ENCODE measurements at places on chromosomes 3 and 15.
A peak's percentile ranks its signal among the peaks of the same experiment; 100 is the strongest.

GRCh38 chr3:177561769-177562392, 364.6 kb upstream of the TBL1XR1 start:
- no peak for DNase-seq

DNA sequence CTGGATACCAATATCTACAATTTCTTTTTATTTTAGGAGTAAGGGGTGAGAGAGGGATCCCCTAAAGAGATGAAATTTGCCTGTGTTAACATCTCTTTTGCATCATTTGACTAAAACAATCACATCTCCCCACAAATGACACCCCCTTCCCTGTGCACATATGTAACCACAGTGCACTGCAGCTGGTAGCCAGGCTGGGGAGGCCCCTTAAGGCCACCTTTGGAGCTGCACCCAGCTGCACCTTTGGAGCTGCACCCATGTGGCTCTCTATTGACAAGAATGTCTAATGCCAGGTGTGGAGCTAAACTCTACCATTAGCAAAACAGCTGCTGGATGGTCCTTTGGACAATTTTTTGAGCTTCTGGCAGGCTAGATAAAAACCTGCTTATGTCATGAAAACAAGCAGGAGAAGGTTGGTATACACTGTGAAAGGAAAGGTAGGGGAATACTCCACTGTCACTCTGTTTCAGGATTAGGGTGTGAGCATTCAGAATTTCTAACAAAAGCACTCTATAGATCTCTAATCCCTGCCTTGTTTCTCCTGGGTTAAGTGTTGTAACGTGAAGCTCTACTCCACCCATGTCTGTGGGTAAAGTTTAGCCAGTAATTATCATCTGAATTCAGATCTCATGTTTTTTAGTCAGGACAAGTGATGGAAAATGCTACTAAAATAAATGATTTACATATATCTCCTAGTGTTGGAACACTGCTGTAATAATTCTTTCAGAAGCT, 52.1 kb downstream of the TFG start:
- no peak for DNase-seq

DNA sequence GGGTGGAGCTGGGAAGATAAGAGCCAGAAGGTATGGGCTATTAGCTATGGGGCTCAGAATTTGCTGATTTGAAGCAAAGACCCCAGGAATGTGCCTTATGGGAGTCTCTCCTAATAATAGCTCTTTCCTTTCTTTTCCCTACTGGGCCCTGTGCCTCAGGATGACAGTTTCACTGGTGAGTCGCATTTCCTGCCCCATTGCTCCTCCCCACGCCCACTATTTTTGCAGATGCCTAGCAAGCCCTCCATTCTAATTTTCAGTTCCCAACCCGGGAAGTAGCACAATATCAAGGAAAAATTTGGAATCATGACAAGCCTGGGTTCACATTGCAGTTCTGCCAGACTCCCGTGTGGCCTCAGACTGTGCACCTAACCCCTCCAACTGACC, 583 bp downstream of the IL17RE start:
- no peak for DNase-seq

GRCh38 chr15:47987461-47987860, 133.3 kb upstream of the SLC24A5 start:
- DNase-seq, result no peak

GRCh38 chr15:91182101-91182500, 82.0 kb downstream of the SV2B start:
- DNase-seq, result no peak

DNA sequence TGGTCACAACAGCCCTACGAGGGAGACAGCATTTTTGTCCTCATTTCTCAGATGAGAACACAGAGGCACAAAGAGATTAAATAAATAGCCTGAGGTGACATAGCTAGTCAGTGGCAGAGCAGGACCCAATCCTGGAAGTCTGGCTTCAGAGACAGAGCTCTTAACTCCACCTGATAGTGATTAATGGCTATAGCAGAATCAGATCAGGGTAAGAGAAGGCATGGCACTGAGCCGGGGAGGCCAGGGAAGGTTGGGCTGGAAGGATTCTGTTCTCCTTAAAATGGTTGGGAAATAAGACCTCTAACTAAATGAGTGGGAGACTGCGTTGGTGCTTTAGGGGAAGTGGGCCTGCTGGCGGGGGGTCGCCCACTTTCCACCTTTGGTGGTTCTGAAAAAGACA, 104.5 kb downstream of the VGLL4 start:
- no peak for DNase-seq

DNA sequence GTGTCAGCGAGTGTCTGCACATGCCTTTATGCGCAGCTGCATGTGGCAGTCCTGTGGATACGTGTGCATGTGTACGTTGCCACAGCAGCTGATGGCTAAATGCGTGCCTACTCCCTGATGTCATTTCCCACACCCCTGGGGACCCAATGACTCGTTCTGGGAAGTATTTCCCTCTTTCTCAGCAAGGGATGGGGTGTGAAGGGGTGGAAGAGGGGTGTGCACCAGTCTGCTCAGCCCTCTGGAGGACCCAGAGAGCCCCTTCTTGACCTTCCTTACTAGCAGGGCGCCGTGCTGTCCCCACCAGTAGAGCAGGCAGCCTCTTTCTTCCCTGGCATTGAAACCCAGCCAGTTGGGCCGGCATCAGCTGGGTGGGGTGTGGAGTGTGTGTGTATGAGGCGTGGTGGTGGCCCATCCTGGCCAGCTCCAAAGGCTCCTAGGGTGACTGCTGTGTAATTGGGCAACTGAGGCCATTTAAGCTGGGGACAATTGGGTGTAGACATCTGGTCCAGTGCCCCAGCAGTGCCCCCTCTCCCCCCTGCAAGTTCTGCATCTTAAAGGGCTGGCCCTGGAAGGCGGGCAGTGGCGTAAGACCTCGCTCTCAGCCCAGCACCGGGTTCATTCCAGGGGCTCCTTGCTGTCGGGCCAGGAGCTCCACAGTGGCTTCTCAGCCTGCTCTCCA, 19.2 kb downstream of the SNX33 start:
- no peak for DNase-seq

GRCh38 chr3:129611812-129612533, 5.5 kb upstream of the PLXND1 start:
- DNase-seq, result no peak

GRCh38 chr3:171833789-171834460, 9.2 kb upstream of the TMEM212 start:
- DNase-seq, result no peak

DNA sequence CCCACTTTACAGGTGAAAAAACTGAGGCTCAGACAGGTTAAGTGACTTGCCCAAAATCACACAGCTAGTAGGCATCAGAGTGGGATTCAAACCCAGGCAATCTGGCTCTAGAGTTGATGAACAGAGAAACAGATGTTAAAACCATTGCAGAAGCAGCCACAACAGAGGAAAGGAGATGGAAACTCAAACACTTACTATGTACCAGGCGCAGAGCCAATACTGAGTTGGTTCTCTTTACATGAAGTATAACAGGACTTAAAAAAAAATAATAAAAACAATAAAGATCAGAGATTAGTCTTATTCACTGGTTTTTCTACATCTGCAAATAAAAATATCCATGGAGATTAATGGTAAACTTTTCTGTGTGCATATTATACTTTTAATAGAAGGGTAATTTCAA, 84.9 kb upstream of the SPATA12 start:
- no peak for DNase-seq

- DNase-seq, result no peak
Observed at GRCh38 chr3:134857356-134857755, 62.3 kb downstream of the EPHB1 start.

DNA sequence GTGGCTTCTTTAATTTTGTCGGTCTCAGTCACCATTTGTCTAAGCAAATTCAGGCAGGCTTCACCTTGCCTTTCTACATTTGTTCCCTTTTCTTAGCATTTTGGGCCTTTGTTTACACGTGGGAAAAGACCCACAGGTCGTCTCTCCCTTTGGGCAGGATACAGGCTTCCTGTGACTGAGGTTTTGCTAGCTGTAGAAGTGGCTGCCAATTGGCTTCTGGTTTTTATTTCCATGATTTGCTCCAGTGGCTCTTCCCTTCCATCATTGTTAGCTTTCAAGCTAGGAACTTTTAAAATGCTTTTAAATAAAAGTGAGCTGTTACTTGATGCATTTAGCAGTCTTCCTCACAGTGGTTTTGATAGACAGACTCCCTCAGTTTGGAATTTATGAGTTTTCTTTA, 37.3 kb downstream of the MLH1 start:
- DNase-seq, result no peak

DNA sequence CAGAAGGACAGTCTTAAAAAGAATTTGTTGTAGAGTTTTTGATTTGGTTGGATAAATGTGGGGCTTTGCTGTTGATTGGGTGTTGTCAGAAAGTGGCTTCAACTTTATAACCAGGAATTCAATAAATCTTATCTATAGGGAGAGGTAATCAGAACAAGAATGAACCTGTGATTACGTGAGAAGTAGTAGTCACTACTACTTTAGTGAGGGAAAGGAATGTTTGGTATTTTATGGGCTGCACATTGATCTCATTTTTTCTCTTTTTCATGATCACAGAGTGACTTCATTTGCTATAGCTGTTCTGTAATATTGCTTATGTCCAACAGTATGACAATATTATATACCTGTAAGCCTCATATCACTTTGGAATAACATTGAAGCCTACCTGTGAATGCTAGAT, 485.2 kb upstream of the BCHE start:
- no peak for DNase-seq

DNA sequence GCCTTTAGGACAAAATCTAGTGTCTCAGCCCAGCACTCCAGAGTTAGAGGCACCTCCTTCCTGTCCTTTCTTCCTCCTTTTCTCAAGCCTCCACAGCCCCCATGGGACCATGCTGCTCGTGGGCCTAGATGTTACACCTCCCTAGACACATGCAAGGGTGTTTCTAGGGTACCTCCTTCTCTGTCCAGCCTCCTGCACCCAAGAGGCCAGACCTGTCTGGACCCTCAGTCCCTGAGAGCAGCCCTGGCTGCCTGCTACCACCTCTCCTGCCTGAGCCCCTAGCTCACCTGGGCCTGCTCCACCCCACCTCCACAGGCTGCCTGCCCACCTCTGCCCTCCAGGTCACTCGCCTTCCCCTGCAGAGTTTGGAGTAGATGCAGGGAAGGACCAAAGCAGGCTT, 5.2 kb downstream of the LOXL1 start:
- DNase-seq, result no peak

- DNase-seq, result no peak
Observed at GRCh38 chr3:141561426-141562034, 74.7 kb downstream of the RASA2 start.

- DNase-seq, result no peak
Observed at GRCh38 chr3:171825222-171825828, 15.0 kb upstream of the PLD1 start.

DNA sequence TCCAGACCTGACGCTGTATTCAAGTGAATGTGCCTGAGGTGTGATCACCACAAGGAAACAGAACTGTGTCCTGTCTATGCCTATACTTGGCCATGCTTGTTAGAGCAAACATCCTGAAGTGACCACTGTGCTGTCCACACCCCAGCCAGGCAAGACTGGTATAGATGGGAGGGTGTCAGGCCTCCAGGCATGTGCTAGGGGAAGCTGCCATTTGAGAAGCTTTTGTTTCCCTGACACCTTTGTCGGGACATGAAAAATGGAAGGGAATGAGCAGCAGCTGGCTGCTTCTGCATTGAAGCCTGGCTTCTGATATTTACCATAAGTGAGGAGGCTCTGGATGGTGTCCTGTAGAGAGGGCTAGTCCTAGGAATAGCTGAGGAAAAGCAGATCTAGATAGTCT, 106.2 kb downstream of the CPNE4 start:
- DNase-seq, result no peak

DNA sequence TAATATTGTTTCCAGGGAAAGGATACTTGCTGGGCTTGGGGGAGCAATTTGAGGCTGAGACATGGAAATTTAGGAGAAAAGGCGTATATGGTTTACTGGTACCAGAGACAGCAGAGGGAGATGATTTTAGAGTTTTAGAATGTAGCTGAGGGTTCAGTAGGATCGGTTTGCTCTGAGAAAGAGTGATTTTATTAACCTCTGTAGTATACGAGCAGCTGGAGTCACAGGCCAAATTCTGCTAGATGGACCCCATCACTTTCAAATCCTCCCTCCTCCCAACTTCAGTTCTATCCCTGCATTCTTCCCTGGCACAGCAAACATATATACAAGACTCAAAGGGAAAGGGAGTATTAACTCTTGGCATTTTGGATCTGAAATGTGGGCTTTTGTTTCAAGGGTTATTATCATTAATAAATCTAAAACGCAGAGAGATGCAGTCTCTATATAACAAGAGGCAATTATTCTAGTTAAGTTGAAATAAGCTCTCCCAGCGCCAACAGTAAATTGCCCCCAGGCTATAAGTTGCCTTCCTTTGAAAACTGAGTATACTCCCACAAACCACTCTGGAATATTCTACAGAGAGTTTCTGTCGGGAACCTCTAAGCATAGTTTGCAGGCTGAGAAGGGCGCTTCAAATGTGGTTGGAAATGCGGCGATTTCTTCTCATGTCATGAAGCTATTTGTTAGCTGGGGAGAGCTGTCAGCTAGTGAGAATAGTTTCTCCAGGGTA, 5.4 kb downstream of the CRABP1 start:
- DNase-seq, result no peak

GRCh38 chr3:39038165-39038564, 13.6 kb downstream of the SCN11A start:
- no peak for DNase-seq

DNA sequence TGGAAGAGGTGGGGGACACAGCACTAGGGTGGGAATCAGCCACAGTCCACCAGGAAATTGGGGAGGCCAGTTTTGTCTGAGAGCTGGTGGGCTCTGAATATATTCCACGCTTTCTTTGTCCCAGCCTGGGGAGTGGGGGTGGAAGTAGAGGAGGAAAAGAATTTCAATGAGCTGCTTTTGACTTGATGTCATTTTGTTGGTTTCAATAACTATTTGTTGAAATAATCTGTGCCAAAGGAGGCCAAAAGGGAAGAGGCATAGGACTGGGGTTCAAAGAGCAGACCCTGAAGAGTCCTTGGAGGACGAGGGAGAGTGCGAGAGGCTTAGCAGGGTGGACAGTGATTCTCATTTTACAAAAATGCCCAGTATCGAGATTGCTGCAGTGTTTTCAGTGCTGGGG, 262.3 kb downstream of the SHQ1 start:
- DNase-seq, result no peak

DNA sequence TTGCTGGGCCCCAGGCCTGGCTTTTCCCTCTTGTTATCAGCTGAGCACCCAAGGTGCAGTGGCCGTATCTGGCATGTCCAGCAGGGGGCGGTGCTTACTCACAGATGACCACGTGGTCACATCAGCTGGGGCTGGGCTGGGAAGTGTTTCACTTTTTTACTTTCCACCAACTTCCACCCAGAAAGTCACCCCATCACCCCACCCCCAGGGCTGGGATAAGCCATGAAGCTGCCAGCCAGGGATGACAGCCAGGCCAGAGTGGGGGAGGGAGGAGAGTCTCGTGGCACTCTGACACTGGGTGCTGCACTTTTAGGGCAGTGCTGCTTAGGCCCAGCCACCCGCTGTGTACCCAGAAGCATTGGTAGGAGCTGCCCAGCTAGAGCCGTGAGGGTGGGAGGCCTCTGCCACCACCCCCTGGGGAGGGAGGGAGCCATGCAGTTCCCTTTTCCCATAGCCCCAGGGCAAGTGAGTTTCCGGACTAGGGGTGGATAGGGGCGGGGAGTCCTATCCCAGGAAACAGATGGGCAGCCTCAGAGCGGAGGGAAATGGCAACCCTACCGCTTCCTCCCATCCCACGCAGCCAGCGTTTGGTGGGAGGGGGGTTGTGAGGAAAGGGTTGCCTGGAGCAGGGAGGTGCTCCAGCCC, 6.1 kb downstream of the PPCDC start:
- peak; percentile 80 for DNase-seq
